Hematopoietic multipotent progenitor cell treated with erythropoietin and hydrocortisone succinate and interleukin-3 and kit ligand, for 6 days (in vitro differentiated cells): ENCODE measurements at places on chromosomes 1 and 21.

DNA sequence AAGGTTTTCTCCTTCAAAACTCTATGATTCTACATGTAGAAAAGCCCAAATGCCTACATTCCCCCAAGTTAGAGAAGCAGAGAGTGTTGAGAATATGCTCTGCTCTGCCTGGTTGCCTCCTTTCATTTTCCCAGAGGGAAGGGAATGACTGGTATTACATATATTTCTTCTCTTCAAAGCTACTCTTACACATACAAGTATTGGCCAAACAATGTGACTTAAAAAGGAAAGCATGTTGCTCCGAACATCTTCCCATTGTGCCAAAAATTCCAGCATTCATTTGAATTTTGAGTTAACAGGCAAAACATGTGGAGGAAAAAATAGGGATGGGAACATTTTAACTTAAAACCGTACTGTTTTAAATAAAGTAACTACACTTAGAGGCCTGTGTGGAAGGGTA is 125.2 kb downstream of the COQ8A start:
- no peak for DNase-seq

- DNase-seq = no peak
Observed at GRCh38 chr21:26093122-26093521, 77.4 kb downstream of the APP start.

- DNase-seq = no peak
Observed at GRCh38 chr1:116111524-116112021, 374 bp downstream of the MAB21L3 start.

DNA sequence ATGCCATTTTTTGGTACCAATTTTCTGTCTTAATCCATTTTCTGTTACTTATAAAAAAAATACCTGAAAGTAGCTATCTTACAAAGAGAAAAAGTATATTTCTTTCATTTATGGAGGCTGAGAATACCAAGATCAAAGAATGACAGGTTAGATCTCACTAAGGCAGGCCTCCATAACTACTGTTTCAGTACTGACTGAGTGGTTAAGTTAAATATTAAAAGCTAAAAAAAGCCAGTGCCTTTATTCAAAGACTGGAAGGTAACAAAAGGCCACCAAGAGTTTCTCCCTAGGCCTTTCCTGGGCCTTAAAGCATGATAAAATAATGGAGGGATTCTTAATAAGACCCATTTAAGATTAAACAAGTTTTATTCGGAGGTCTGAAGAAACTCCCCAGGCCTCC is 687.7 kb upstream of the ADGRL4 start:
- DNase-seq = no peak

DNA sequence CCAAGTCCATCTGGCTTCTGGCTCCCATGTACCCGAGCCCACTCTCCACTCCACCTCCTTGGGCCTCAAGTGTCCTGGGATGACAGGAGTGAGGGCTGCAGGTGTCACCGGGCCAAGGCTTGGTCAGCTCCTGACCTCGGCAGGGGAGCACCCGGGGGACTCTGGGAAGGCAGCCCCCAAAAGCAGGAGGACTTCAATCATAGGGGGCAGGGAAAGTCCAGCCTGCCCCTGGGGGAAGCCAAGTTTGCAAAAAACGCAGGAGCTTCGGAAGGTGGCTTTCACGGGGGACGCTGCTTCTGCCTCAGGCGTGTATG is 56.8 kb downstream of the KCNAB2 start:
- no peak for DNase-seq

DNA sequence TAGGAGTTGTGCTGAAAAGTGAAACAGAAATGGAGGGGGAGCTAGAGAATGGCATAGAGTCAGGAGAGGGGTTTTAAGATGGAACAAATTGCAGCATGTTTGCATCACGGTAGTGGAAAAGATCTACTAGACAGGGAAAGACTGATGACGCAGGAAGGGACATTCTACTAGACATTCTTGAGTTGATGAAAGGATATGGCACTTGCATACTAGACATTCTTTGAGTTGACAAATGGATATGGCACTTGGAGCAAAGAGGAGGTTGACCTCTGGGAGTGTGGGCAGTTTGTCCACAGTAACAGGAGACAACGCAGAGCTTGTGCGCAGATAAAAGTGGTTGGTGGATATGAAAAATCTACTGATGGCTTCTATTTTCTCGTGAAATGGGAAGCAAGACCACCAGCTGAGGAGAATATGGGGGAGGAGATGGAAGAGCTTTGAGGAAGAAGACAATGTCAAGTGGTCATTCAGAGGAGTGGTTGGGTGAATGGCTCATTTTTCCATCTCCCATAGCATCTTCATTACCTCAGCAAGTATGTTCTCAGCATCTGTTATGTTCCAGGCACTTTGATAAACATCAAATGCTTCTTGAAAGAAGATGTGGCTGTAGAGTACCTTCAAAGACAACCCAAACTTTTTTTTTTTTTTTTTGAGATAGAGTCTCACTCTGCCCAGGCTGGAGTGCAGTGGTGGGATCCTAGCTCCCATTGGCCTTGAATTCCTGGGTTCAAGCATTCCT is 2.4 kb upstream of the CTPS1 start:
- DNase-seq = no peak

- DNase-seq = no peak
Observed at GRCh38 chr1:114133129-114133528, 20.5 kb downstream of the SYT6 start.

GRCh38 chr1:214234635-214235025 is 46.3 kb upstream of the SMYD2 start:
- no peak for DNase-seq

DNA sequence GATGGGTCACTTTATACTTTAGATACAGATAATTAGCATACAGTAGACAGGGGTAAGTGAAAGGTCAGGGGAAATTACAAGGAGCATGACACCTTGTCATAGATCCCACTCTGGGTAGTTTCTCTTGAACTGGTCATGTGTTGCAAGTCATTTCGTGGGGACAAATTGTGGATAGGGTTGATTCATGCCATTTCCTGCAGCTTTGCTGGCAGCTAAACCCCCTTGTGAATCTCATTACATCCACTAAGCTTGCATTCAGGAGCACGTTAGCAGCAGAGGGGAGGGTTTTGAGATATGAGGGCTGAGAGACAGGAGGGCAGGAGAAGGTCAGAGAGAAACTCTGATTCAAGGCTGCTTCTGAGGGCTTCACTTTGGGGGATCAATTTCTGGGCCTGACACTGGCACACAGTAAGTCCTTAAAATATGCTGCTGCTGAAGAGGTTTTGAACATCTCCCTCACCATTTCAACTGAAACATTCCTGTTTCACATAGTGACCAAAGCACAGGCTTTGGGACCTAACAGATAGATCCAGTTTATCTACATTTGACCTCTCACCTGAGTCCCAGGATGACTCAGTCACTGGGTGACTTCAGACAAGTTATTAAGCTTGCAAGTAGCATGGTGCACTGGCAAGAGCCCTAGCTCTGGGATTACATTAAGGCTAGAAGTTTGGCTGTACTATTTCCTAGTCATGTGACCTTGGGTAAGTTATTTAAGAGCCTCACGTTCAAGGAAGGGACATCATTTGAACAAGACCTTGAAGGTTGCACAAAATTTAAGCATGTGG is 206.0 kb upstream of the USP24 start:
- no peak for DNase-seq

- peak; percentile 42 for DNase-seq
Observed at GRCh38 chr21:46666941-46667740, 31.7 kb downstream of the PRMT2 start.

DNA sequence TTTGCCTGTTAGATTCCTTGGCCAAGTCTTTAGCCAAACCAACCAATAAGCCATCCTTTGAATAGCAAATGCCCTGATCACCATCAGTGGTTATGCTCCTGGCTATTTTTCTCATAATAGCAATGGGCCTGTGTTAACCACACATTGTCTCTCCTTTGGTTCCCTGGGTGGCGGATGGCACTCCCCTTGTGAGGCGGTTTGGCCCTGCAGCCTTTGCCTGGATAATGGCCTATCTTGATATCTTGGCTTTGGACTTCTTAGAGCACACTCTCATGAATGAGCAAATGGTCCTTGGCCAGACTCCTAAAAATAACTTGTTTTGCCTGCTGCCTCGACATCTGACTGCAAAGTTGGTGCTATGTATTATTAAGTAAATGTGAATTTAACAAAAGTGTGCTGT is 22.4 kb upstream of the ZBTB18 start:
- DNase-seq = no peak

DNA sequence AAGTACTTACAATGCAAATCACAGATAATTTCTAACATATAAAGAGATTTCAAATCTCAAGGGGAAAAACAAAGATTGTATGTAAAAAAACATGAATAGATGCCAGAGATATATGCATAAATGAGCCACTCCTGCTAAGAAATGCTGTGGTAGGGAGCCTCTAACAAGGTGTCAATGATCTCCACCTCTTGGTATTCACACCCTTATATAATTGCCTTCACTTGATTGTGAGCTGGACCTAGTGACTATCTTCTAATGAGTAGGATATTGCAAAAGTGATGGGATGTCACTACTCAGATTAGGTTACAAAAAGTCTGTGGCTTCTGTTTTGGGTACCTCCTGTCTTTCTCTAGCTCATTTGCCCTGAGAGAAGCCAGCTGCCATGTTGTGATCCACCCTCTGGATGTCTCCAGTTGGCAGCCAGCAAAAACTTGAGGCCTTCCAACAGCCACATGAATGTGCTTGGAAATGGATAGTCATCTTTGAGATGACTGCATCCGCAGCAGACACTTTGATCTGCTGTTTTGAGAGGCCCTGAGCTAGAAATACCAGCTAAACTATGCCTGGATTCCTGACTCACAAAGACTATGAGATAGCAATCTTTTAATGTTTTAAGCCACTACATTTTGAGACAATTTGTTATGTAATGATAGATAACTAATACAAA is 196.1 kb upstream of the FGGY start:
- DNase-seq = no peak

- DNase-seq = no peak
Observed at GRCh38 chr1:27011058-27011764, 1.4 kb downstream of the TENT5B start.

- no peak for DNase-seq
Observed at GRCh38 chr1:191284175-191284574, 806.5 kb upstream of the BRINP3 start.

GRCh38 chr1:10415211-10415930 is 14.9 kb upstream of the CENPS start:
- peak; percentile 92 for DNase-seq

DNA sequence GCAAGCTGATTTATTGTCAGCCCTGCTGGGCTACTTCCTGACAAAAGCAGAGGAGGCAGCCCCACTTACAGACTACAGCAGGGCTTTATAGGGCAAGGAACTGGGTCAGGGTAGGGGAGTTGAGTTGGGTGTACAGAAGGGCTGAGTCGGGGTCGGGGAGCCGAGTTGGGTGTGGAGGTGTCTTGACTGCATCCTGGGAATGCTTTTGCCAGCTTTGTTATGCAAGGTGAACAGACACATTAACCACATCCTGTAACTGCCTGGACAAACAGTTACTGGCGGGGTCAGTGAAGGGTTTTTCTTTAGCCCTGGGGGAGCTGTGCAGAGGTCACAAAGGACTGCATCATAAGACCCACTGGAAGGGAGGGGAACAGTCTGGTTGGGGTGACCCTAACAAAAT is 39.1 kb upstream of the GBP5 start:
- no peak for DNase-seq

GRCh38 chr1:53982034-53982762 is 35.8 kb downstream of the LDLRAD1 start:
- peak; percentile 14 for DNase-seq

- peak; percentile 79 for DNase-seq
Observed at GRCh38 chr21:42187976-42188653, 30.8 kb upstream of the ABCG1 start.

- DNase-seq = peak; percentile 71
Observed at GRCh38 chr1:229972600-229973296, 94.3 kb upstream of the GALNT2 start.

DNA sequence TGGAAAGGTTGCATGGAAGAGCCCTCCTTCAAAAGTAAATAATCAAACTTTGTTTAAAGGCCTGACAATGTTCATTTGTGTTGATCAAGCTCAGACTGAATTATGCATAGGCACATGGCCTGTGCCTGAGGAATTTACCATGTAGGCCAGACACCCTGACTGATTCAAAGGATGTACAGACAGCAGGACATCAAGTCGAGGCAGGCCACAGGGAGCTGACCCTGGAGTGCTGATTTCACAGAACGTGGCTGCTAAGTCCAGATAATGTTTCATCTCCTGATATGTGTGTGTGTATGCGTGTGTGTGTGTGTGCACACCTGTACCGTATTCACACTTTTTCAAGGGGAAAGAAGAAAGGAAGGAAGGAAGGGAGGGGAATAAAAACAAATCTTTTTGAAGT is 34.1 kb downstream of the NAV1 start:
- no peak for DNase-seq

GRCh38 chr21:42433946-42434551 is 30.3 kb downstream of the UBASH3A start:
- DNase-seq = peak; percentile 96

DNA sequence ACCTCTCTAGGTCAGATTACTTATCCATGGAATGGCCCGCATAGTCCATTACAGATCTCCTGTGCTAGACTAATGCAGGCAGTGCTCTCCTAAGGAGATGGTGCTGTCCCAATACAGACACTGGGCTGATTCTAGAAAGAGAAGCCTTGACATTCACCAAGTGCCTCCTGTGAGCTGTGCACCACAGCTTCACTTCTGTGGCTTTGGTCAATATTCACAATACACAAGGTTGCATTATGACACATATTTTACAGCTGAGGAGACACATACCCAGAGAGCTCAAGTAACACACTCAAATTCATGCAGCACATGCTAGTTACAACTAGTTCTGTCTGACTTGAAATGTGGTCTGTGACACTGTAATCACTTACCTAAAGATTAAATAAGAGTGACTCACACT is 59.4 kb upstream of the LRRC8B start:
- no peak for DNase-seq
